Forelimb muscle (tissue), 1 donor: ENCODE measurements at places on chromosomes 11 and 22.

- no peak for DNase-seq
Observed at GRCh38 chr11:1293619-1294015, 15.8 kb downstream of the TOLLIP start.

GRCh38 chr11:115696563-115696962 is 192.3 kb upstream of the CADM1 start:
- DNase-seq: no peak

DNA sequence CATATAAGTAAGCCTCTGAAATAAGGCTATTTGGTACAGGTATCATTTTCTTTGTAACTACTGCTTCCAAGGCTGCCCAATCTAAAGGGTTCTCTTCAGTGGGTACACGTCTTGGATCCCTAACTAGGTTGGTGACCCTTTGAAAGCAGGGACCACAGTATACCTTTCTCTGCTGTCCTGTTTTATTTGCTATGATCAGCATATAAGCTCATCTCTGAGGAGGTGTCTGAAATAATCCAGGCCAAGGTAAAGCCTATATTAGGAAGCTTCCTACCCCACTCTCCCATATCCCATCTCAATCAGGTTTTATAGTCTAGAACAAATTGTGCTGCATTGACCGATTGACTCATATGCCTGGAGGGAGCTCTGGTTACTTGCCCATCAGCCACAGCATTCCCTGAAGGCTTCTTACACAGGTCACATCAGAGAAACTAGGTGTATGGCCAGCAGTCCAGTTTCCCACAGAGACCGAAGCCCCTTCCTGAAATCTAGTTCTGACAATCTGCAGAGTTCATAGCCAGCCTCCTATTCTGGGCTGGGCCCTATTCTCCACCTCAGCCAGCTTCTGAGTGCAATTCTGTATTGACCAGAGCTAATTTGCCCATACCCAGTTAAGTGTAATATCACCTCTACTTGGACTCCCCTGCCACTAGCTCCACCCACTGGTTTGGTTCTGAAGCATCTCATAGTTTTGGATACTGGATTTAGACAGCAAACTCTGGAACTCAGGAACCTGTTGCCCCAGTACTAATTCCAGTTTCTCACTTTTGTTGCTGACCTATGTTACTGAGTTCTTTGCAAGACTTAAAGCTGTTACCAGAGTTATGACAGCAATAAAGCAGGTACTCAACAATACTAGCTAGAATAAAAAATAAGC is 62.1 kb upstream of the ARHGAP20 start:
- DNase-seq: no peak

DNA sequence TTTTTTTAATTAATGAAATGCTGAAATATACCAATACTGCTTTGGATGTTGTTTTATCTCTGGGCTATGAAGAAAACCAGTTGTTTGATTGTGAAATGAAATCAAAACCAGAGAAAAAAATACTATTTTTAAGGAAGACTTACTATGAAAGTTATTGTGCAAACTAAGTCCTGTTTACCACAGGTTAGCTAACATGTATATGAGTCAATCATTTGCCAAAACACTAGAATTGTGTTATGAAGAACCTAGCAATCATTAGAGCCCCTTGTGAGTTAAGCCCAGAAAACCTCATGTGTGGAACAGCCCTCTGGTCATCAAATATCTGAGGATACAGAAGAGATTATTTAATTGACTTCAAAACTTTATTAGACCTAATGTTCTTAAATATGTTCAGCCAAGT is 83.7 kb downstream of the FAT3 start:
- DNase-seq: no peak

GRCh38 chr22:27514601-27515523 is 286.7 kb downstream of the MN1 start:
- DNase-seq: peak; percentile 85

DNA sequence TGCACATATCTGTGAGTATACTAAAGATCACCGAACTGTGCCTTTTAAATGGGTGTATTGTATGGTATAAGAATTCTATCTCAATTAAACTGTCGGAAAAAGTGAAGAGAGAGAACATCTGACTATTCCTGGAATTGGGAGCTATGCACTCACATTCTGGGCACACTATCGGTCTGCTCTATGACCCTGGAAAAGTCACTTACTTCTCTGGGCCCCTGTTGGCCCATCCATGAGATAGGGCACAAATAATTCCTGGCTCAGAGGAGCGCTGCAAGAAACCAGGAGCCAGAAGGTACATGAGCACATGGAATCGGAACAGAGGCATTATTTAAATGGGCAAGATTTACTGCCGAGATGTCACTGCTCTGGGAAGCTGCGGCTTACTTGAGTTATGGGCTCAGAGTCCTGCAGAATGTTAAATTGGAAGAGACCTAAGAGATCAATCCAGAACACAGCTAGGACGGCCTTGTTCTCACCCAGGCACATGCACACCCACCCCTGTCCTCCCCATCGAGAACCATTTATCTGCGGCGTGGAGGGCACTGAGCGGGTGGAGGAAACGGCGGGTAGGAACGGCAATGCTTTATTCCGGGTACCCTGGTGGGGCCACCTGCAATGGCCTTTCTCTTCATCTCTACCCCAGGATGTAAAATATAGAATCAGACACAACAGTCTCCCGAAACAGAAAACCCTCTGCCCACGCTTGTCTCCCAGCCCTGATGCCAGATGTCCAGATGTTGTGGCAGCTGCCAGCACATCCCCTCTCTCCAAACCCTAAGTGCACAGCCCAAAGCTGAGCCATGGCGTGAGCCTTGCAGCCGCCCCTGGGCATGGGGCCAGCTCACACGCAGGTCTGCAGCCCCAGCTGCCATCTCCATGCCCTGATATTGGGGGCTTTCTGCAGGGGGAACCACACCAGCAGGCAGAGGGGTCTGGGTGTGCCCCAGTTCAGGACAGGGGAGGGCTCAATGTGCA is 142.4 kb downstream of the DSCAML1 start:
- no peak for DNase-seq

DNA sequence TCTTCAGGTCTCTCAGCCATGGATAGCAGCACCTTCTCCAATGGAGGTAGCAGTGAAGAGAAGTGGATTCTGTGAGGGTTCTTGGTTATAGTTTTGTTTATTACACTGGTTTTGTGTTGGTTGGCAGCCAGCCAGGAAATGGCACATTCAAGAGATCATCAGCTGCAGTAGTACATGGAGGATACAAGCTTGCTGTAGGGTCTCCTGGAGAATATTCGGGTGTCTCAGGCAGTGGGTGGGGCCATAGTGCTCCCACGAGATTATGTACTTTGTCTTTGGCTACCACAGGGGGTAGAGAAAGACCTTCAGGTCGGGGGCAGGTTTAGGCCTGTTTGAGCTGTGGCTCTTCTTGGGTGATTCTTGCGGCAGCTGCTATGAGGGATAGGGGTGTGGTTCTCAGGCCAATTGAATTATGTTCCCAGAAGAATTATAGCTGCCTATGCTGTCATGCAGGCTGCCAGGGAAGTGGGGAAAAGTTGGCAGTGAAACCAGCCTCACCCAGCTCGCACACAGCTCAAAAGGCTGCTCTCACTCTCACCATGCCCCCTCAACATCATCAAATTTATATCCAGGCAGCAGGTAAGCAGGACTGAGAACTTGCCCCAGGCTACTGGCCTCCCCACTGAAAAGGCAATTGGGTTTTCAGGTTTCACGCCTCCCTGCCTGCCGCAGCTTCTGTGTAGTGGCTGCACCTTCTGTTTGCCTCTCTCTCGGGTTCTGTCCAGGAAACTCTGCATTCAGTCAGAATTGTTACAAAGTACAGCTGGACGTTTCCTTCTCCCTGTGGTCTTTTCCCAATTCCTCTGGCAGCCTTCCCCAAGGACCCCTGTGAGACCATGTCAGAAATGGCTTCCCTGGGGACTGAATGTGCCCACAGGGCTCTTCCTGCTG is 435.5 kb downstream of the LUZP2 start:
- DNase-seq: no peak

GRCh38 chr11:130528298-130529261 is 80.1 kb downstream of the ADAMTS15 start:
- DNase-seq: no peak

GRCh38 chr11:72075109-72075508 is 5.2 kb downstream of the NUMA1 start:
- DNase-seq: no peak
